ENCODE measurements at places on chromosomes 7 and 10. TPM values are rescaled to one million over a fixed set of nuclear protein-coding genes. Genes with fewer than 3 reads are reported as not detected.

DNA sequence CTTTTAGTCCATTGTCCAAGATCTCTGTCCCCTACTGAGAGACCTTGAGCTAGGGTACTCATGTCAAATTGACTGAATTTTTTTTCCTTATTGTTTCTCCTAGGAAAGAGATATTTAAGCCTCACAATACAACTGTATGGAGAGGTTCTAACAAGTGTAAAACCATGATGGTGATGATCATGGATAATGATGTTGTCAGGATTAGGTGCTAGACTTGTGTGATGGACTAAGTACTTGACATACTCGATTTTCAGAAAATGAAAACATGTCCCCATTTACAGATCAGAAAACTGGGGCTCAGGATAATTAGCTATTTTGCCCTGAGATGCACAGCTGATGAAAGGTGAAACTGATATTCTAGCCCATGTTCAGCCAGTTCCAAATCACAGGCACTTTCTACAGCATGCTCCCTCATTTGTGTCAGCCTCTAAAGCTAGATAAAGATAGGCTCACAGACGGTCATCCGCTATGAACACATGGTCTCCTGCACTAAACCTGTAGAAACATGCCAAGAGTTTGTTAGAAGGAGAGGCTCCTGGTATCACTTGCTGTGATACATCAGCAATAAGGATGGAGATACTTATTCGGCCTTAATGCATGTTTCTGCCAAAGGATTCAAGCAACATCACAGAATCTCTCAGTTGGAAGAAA lies 67.6 kb downstream of the CREB3L2 start:
- DNase-seq: no peak

DNA sequence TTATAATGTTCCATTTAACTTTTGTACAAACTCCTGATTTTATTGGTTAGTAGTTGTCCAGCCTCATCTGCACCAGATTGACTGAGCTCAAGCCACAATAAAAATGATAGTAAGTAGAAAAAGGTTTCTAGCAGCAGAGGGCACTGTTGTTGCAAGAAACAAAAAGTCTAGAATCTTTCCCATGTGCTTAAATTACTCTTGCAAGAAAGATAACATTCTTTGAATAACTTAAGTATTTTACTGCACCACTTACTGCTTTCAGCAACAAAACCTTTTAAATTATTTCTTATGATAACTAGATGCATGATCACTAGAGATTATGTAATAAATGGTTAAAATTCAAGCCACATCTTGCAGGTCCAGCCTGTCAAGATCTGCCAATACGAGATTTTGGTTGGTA lies 27.0 kb downstream of the LMOD2 start:
- peak; percentile 60 for DNase-seq

- DNase-seq: no peak
These were observed 76.6 kb downstream of the NRBF2 start for GRCh38 chr10:63209705-63210104.

Gene ERVW-1
- total RNA-seq: not detected

DNA sequence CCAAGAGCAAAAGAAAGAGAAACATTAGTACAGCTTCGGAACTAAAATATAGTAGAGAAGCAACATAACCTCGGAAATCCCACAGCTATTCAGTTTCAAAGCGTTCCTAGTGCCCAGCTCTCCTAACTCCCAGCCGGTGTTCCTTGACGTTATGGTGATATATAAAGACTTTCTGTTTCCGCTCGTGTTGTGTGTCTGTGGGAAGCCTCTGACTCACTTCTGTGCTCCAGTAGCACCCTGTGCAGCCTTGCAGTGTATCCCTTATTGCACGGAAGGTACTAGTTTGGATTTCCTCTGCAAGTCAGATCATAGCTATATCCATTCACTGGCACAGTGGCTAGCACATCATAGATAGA lies 535 bp downstream of the ASAH2B start:
- DNase-seq: no peak

DNA sequence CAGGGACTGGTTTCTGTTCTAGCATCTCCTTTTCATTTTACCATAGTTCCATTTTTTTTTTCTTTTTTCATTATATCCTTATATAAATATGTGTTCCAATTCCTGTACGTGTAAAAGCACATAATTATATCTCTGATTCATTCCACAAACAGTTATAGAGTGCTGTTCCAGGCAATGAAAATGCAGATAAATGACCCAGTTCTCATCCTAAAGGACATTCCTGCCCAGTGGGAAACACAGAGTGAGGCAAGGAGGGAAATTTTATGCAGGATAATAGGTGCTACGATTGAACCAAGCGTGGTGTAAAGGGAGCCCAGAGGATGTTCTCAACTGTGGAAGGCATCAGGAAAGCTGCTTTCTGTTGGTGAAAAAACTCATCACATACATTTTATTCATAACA lies 408.1 kb downstream of the GATA3 start:
- DNase-seq: no peak

Gene ASAH2
- total RNA-seq: not detected

DNA sequence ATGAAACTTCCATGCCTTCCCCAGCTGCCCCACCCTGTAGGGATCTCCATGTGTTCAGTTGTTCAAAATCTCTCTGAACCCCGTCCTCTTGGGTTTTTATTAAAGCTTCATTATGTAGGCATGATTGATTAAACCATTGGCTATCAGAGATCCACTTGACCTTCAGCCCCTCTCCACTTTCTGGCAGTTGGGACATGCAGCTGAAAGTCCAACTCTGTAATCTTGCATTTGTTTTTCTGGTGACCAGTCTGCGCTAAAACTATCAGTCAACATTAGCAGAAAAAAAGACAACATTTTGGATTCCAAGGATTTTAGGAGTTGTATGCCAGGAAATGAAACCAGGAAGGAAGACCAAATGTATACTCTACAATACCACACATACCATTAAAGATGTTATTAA lies 1115.1 kb downstream of the XPNPEP1 start:
- DNase-seq: no peak

Gene UTF1
- total RNA-seq: not detected

Gene TMEM196
- total RNA-seq: not detected

DNA sequence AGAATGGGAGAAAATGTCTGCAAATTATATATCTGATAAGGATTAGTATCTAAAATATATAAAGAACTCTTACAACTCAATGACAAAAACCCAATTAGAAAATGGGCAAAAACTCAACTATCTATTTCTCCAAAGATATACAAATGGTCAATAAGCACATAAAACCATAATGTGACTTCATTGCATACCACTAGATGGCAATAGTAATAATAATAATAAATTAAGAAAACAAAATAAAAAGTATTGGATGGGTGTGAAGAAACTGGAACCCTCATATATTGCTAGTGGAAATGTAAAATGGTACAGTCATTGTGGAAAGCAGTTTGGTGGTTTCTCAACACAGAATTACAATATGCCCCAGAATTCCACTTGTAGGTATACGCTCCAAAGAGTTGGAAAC lies 98.8 kb downstream of the VIPR2 start:
- DNase-seq: no peak

Gene CDK1
- 164 TPM for total RNA-seq

Gene OGDH
- 71.8 TPM for total RNA-seq

DNA sequence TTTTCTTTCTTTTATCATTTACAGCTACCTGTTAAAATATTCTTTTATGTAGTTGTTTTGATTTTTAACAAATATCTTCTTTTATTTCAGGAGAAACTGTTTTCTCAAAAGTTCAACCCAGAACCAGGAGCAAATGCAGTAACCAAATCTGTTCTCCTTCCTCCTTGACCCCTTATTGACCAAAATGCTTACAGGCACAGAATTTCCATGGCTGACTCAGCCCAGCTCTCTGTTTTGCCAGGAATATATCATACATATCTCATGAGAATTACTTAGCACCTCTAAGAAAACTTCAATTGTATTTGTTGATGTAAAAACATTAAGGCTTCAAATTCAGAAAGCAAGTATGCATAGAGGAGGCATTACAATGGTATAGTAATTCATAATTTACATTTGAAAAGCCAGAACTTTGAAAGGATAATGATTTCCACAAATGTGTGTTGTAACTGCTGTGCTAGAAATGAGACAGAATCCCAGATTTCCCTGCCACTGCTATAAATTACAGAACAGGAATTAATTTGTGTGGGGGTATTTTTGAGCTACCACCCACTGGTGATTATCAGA lies 2.2 kb downstream of the GSAP start:
- DNase-seq: no peak

Gene FANK1
- total RNA-seq: not detected

Gene TFR2
- 25.0 TPM for total RNA-seq

Gene NAT16
- not detected for total RNA-seq

DNA sequence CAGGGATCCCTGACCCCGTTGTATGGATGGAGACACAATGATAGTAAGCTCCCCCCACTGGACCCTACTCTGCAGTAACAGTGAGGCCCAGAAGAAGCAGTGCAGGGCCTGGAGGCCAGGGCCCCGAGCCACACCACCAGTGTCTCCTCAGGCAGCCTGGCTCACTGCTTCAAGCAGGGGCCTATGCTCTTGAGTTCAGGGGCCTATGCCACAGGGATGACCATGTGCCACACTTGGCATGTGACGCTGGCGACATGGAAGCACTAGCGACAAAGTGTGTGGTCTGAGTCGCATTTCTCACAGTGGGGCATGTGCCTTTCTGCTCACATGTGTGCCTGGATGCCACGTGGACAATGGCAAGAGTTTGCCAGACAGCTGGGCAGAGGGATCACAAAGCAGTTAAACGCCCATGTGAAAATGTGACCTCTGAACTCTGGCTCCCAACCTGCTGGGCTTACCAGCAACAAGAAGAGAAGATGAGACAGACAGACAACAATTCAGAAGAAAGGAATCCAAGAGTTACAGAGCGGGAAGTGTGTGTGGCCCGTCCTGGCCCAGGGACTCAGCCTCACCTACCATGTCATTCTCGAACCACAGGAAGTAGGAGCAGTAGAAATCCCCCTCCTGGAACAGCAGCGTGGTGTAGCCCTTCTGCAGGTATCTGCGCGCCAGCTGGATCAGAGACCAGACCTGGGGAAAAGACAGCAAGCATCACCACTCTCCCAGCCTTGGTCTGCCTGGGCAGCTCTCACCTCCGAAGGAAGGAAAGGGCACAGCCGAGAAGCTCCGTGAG lies 4.7 kb upstream of the PYROXD2 start:
- DNase-seq: no peak

Gene ALOX5
- total RNA-seq: 139 TPM

Gene TMEM140
- 1.7 TPM for total RNA-seq

Gene ODAD2
- not detected for total RNA-seq

DNA sequence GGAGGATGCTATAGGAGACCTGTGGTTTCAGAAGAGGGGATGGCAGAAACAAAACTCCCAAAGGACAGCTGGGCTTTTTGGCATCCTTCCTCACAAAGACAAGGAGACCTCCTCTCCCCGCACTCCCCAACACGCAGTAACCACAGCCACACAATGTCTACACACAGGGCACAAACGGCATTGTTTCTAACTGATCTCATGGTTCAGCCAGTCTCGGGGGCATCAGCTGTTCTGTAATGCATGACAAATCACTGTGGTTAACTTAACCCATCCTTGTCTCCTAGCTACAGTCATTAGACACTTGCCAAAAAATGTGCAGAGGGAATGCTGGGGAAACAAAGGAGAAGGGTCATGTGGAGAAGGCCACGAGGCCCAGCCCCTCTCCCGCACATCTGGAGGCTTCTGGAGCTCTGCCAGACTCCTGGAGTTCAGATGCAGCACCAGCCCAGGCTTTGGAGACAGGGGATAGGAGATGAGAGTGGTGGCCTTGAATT lies 7.6 kb upstream of the ADAMTS14 start:
- DNase-seq: peak; percentile 24

GRCh38 chr10:80443531-80443974 lies 10.6 kb upstream of the TSPAN14 start:
- peak; percentile 61 for DNase-seq

DNA sequence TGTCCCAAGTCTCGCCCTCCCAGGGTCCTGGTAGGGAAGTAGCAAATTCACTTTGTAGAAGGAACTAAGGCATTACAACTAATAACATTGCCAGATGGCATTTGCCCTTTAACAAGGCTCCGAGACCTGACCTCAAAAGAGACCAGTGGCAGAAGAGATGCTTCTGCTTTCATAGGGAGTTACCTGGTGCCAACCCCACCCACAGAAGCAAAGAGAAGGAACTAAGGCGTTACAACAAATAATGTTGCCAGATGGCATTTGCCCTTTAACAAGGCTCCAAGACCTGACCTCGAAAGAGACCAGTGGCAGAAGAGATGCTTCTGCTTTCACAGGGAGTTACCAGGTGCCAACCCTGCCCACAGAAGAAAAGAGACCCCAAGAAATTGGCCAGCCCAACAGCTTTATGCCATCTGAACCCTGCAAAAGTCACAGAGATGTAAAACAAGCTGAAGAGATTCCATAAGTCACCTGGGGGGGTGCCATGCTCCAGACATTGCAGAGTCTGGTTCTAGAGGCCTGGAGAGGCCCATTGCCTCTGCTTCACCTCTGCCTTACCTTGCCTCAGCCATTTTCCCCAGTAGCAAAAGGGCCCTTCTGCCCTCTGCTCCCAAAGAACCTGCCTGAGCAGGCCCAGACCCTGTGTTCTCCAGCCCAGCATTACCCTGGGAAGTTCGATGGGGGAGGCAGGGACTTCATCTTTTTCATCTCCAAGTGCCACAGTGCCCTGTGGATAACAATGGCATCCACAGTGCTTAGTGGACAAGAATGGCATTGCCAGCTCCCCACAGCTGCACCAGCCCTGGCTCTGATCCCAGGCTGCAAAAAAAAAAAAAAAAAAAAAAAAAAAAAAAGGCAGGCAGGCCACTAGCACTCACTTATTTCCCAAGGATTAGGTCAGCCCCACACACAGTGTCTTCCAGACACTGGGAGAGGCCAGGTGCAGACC lies 179.5 kb upstream of the PLXNA4 start:
- no peak for DNase-seq

Gene PDE1C
- not detected for total RNA-seq

Gene PAX4
- total RNA-seq: not detected

DNA sequence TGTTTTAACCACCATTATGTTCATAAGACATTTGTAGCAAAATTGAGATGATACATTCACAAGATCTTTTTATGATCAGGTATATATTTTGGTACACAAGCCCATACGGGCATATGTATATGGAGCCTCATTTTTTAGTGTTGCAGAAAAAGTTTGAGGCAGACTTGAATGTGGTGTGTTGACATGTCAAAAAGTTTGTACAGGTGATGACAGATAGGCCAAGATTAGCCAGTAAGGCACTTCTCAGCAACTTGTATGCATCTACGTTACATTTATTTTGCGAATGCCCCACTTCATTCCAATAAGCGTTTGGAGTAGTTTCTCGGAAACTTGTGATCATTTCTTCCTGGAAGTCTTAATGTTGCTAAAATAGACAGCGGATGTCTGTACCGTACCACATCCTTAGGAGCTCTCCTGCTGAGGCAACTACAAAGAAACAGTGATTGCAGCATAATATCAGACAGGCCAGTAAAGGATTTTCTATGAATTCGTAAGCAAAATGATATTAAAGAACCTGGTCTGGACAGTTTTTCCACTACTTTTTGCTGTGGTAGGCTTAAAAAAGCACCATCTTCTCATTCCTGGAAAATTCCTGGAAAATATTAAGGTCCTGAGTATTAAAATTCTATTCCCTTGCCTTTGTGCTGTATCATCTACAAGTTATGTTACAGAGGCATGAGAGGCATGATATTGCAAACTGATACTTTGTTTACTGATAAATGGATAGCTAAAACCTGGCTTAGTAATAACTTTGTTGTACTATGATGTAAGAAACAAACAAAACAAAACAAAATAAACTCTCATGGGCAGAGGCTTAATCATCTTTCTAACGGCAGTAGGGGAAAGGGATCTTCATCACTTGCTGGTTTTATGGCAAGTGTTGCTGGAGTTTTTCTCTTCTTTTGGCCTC lies 153.6 kb downstream of the HDAC9 start:
- no peak for DNase-seq

All from OCI-LY7 (cell line).